GM18507 (cell line): ENCODE measurements at places on chromosomes 7 and 10.

- DNase-seq: no peak
Observed at GRCh38 chr7:45197461-45197860, 39.9 kb downstream of the RAMP3 start.

GRCh38 chr10:28556142-28556541 lies 23.2 kb downstream of the WAC start:
- no peak for DNase-seq

- DNase-seq: no peak
Observed at GRCh38 chr7:134535272-134535918, 8.0 kb downstream of the AKR1B10 start.

DNA sequence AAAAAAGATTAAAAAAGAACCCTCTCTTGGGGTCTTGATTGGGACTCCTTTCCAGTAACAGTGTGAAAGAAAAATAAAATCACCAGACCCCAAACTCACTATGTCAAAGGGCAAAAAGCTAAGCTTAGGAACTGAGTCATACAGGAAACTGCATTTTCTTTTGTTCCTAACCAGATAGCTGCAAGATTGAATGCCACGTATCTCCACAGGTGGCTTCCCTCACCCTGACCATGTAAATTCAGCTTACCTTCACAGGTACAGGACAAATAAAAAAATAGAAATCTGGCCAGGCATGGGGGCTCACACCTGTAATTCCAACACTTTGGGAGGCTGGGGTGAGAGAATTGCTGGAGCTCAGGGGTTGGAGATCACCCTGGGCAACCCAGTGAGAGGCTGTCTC lies 32.5 kb upstream of the EIF4H start:
- no peak for DNase-seq

DNA sequence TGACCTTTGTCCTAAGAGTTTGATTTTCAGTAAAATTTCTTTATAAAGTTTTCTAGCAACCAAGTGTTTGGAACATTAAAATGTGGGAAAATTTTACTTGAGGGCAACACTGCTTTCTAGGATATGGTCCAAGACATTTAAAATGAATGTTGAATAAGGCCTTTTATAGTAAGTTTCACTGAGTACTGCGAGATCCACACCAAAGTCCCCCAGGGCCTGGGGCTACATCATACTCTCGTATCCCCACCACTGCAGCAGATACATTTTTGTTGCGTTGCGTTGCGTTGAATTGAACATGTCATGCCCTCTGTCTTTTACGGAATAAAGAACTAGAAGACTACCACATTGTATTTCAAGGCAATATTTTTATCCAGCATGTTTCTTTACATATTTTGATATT lies 44.5 kb downstream of the PRTFDC1 start:
- DNase-seq: no peak
